AG10803 (cell line): ENCODE measurements at places on chromosomes 1 and 21.

DNA sequence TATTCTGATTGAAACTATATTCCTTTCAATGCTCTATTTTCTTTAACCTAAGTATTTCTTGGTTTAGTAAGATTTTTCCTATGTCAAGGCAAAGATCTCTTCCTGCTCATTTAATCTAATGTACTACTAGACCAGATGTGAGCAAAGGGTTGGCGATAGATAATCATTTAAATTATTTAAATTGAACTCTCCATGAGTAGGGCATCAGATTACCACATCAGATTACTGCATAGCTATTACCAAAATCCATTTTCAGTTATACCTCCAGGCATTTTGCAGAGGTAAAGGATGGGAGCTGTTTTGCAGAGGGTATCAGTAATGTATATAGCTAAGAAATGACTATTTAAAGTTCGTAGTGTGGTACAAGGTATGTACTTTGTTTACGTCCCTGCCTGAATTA is 607.9 kb downstream of the PTPRC start:
- DNase-seq = no peak

DNA sequence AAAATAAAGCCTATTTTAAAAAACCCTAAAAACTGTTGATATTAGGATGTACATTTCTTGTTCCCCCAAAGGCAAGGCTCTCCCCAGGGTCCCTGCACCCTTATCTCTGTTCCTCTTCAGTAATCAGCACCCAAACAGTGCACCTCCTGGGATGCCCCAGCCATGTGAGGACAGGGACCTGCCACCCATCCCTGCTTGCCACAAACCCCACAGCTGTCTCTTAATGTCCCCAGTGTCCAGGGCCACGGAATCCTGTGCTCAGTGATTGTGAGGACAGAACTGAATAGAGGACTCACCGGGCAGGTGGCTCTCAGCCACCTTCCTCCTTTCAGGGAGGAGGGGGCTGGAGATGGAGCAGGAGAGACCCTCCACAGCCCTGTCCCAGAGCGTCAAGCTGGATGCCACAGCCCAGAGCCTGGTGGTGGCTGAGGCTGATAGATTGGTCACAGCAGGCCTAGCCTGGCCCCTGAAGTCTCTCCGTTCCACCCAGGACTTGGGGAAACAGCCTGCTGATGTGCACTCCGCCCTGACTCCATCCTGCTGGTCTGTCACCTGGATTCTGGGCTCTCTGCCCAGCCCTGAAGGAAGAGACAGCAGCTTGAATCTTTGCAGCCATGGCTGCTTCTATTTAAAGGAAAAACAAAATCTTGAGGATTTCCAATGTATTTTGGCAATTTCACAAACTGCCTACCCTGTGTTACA is 23.1 kb downstream of the RNF187 start:
- DNase-seq = no peak

DNA sequence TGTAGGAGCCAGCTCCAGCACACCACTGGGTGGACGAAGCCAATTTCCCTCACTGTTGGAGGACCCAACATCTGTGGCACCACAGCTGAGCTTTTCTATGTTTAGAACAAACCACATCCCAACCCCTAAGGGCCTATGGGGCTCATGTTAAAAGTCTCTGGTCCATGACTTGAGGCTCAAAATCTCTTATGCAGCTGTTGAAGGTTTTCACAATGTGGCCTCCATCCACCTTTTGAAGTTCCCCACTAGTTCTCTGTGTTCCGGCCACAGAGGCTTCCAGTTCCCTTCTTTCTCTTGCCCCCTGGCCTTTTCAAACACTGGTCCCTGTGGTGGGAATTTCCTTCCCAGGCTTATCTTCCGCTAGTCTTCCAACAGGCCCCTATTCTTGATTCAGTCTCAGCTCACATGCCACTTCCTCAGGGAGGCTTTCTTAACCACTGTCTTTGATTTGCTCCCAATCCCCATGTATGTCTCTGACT is 3.9 kb upstream of the IFNLR1 start:
- no peak for DNase-seq

- DNase-seq = no peak
These were observed 44.9 kb downstream of the PLA2G4A start for GRCh38 chr1:186873687-186874086.

DNA sequence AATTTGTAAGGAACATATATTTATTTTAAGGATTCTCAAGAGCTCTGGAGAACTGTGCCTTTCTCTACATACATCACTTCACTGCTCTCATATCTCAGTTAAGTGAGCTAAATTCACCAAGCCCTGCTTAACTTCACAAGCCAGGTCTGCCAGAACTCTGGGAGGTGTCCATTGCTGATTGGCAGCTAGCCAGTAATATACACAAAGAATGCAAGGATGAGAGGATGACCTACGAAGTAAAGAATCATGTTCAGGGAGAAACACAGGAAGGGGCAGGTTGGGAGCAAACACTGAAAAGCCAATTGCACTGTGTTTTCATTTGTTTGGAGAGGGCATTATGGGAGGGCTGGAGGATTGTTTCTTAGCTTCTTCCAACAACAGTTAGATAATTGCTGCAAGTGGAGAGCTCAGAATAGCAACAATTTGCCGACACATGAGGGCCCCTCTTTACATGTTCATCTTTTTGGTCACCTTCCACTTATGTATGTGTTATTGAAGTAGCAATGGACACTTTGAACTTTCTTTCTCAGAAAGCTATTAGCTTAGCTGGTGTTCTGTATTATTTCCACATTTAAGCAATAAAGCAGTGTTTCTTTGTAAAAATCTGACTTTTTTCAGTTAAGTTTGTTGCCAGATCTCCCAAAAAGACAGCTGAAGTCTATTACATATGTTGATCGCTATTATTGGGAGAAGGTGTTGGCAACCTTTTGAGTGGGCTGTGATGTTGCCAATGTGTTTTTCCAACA is 254.8 kb downstream of the LTN1 start:
- DNase-seq = no peak

DNA sequence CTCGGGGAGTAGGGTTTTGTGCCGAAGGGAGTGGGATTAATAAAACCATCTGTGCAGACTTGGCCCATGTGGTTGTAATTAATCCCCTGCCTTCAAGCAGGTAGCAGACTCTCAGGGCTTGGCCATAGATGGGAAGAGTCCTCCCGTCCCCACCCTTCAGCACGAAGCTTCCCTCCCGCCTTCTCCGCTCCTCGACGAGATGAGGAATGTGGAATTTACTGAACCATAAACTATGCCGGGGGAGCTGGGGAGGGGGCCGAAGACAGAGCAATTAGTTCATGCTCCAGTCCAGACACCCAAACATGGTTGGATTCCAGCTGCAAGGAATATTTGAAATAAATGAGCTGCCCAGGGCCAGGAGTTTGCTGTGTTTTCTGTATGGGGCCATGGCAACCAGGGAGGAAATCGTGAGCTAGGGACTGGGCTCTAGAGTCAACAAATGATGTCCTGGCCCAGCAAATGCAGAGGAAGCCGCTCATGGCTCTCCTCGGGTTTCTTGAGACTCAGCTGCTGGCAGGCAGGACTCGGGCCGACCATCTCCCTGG is 78.8 kb downstream of the SPSB1 start:
- peak; percentile 79 for DNase-seq

- no peak for DNase-seq
These were observed 52.8 kb downstream of the DUSP10 start for GRCh38 chr1:221689138-221689537.

GRCh38 chr21:45169001-45169400 is 94.6 kb downstream of the ADARB1 start:
- DNase-seq = no peak

GRCh38 chr1:155485945-155486344 is 76.7 kb downstream of the ASH1L start:
- peak; percentile 25 for DNase-seq

- DNase-seq = no peak
These were observed 21.1 kb upstream of the ZRANB2 start for GRCh38 chr1:71101839-71102376.

DNA sequence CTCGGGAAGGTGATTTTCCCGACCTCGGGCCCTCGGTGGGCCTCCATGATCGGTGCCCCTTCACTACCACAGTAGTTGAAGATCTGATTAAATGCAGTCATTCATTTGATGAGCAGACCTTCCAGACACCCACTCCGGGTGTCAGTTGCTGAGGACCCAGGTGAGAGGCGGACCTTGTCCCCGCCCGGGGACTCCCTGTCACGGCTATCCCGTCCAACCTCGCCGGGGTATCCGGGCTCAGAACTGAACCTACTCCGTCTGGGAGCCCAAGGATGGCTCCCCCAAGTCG is 22.6 kb downstream of the RNU1-3 start:
- DNase-seq = no peak

DNA sequence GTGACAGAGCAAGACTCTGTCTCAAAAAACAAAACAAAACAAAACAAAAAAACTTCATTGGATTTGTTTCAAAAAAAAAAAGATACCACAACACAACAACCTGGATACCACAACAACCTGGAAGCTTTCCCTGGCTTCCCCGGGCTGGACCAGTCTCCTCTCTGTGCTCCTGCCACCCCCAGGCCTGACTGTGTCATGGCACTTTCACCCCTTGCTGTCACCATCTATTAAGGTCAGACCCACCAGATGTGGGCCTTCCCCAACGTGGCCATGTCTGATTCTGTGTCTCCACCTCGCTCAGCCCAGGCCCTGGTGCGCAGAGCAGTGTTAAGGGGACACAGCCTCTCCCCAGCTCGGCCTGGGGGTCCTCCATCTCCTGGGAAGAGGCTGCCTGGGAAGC is 28.3 kb upstream of the ACOT11 start:
- DNase-seq = no peak

- DNase-seq = no peak
These were observed 686.7 kb downstream of the MATN1 start for GRCh38 chr1:30036666-30037065.

DNA sequence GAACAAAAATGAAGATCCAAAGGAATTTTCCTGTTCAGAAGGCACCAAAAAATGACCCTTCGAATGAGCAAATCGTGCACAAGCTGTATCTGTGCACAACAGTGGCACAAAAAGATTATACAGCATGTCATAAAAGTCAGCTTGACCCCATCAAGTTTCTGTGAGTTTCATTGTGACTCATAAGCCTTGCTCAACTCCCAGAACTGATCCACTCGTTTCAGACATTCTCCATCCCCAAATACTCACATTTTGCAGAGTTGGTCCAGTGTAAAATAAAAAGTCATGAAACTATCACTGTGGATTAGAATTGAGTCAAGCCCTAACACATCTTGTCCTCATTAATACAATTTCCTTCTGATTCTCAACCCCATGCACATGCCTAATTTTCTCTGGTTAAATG is 174.7 kb upstream of the PKN2 start:
- DNase-seq = peak; percentile 37

DNA sequence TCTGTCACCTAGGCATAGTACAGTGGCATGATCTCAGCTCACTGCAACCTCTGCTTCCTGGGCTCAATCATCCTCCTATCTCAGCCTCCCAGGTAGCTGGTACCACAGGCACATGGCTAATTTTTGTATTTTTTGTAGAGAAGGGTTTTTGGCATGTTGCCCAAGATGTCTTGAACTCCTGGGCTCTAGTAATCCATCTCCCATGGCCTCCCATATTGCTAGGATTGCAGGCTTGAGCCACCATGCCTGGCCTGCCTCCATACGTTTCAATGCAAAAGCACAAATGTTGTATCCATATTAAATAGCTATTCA is 17.6 kb upstream of the GBP3 start:
- DNase-seq = no peak

GRCh38 chr1:116679091-116679827 is 11.7 kb upstream of the IGSF3 start:
- no peak for DNase-seq

GRCh38 chr1:46621930-46622329 is 5.3 kb upstream of the MOB3C start:
- DNase-seq = no peak

GRCh38 chr1:211013346-211014240 is 120.4 kb downstream of the KCNH1 start:
- peak; percentile 15 for DNase-seq

- DNase-seq = no peak
These were observed 6.3 kb upstream of the TDRD10 start for GRCh38 chr1:154495496-154496273.

GRCh38 chr1:179575497-179576314 is at the start of gene NPHS2:
NPHS2 (minus strand) TSS chr1:179575948; CDS start chr1:179575864, 84 bp downstream.
- no peak for DNase-seq

- DNase-seq = no peak
These were observed 6.0 kb downstream of the REG4 start for GRCh38 chr1:119805247-119805646.

- DNase-seq = no peak
These were observed 1.4 kb downstream of the PPM1J start for GRCh38 chr1:112713466-112714312.

- DNase-seq = no peak
These were observed 45.1 kb upstream of the RNF11 start for GRCh38 chr1:51190961-51191360.

- no peak for DNase-seq
These were observed 3.5 kb downstream of the ZBTB17 start for GRCh38 chr1:15972409-15972808.

GRCh38 chr1:56696663-56697062 is 51.5 kb downstream of the PRKAA2 start:
- no peak for DNase-seq

DNA sequence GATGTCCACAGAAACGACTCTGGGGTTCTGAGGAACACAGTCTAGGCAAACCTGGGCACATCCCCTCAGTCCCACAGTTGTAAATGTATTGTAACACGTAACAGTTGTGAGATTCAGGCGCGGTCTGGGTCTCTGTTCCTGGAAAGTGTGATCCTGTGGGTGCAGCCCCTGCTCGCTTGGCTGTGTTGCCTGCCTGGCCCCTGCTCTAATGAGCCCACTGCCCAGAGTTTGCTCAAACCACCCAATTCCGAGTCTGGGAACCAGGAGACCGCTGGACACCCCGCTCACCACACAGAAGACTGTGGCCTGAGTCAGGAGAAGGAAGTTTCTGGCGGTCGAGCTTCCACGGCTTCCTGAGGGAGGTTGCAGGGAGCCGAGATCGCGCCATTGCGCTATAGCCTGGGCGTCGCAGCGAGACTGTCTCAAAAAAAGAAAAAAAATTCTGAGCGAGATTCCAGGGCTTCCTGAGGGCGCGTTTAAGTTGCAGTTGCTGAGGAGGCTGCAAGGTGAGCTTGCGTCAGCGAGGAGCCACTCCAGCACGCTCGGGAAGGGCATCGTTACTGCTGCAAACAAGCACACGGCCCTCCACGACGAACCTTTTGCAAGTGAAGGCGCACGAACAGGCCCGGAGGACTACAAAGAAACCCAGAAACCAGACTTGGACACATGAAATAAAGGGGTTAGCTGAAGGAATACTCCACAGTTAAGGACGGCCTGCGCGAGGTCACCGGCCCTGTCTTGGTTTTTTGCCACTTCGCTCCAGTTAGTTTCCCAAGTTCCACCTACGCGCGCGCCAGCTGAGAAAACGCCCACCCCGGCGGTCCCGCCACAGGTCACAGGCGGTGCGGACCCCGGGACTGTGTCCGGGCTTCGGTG is 1.1 kb downstream of the C21orf58 start:
- peak; percentile 45 for DNase-seq

DNA sequence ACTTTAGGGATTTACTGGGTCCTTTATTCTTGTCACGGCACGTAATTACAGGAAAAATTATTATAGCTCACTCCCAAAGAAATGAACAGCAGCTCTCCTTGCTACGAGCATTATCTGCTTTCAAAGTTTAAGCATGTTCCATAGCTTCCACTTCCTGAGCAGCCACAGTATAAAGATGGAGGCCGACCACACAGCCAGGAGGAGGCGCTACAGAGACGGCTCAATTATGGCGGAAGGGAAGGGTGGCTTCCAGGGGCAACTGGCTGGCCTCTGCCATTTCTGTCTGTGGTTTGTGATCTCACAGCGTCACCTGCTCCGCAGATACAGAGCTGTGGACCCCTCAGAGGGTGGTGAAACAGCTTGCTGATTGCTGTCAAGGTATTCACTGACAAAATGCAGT is 212.3 kb upstream of the GREM2 start:
- DNase-seq = no peak
